Motor neuron (in vitro differentiated cells): ENCODE measurements at places on chromosomes 2 and 18. TPM values are rescaled to one million over a fixed set of nuclear protein-coding genes. Genes with fewer than 3 reads are reported as not detected.
A peak's percentile ranks its signal among the peaks of the same experiment; 100 is the strongest.

DNA sequence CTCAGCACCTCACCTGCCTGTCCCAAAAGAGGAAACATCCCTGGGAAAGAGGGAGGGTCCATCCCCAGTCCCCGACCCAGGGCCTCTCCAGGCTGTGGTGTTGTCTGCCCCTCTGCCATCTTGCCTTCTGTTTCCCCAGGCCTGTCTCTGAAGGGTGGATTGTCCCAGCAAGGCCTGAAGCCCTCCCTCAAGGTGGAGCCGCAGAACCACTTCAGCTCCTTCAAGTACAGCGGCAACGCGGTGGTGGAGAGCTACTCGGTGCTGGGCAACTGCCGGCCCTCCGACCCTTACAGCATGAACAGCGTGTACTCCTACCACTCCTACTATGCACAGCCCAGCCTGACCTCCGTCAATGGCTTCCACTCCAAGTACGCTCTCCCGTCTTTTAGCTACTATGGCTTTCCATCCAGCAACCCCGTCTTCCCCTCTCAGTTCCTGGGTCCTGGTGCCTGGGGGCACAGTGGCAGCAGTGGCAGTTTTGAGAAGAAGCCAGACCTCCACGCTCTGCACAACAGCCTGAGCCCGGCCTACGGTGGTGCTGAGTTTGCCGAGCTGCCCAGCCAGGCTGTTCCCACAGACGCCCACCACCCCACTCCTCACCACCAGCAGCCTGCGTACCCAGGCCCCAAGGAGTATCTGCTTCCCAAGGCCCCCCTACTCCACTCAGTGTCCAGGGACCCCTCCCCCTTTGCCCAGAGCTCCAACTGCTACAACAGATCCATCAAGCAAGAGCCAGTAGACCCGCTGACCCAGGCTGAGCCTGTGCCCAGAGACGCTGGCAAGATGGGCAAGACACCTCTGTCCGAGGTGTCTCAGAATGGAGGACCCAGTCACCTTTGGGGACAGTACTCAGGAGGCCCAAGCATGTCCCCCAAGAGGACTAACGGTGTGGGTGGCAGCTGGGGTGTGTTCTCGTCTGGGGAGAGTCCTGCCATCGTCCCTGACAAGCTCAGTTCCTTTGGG lies 47.2 kb downstream of the BOLA3 start:
- ATAC-seq: no peak

DNA sequence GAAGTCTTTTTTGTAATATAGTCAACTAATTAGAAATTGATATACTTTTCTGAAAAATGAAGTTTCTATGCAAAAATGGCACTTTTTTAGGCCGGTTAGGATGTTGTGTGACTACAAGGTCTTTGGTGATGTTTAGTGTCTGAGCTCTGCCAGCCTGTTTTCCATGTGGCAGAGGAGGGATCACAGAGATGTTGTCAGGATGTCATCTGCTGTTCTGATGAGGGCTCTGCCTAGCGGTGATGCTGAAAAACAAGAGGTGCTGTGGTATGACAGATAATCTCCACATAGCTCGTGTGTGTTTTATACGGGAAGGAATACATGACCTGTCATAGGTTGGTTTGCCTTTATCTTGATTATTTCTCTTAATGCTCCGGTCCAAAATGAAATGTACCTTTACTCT lies 12.0 kb upstream of the IAH1 start:
- no peak for ATAC-seq

DNA sequence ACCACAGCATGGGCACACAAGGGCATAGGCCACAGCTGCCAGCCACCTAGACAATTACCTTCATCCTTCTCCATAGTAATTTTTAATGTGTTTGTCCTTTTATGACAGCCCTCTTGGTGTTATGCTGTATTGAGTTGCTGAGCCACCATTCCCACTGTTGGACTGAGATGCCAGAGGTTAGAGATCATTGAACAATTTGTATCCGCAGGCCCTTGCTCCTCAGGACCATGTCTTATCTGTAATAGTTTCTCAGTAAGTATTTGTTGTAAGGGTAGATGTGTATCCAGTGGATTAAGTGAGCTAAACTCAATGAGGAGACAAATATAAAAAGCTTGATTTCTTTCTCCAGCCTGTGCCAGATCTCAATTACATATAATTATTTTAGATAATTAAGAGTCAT lies 832.8 kb upstream of the ID2 start:
- ATAC-seq: no peak

DNA sequence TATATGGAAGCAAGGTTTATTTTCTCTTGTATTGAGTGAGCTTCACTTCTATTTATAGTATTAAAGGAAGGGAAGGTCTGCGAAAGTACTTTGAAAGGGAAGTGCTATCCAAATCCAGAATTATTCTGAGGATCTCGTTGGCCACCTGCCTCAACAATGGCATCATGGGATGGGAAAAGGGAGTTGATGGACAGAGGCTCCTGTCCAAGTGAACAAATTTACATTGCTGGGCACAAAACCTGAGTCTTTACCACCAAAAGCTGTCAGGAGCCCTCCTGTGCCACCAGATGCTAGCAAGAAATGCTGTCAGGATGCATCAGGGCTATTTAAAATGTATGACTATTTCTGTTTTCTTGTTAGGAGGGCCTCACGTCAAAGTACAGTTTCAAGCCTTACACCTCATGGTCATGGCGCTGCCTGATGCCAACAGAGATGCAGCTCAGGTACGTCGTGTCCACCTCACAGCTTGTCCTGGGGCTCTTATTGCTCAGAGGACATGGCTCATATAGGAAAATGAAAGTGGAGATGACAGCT lies 157.3 kb downstream of the ARHGAP28 start:
- ATAC-seq: no peak

DNA sequence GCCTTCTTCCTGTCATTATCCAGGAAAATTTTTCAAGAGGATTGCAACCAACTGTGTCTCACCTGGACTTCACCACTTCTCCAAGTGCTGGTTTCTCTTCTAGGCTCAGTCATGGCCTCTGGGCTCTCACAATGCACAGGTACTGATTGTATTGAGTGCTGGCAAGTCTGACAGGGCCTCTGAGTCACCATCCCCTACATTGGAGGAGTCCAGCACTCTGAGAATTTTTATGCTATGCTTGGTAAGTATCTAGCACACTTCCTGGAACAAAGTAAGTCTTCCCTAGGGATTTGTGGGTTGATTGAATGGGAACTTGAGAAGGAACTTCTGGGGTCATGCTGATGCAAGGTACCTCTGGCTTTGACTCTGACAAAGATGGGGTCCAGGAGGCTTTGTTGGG lies 147.2 kb upstream of the CELF4 start:
- no peak for ATAC-seq

MPV17 gene
- 72.1 and 80.3 TPM in 2 replicates for total RNA-seq

GRCh38 chr18:32802591-32803451 lies 30.0 kb upstream of the KLHL14 start:
- peak; percentile 14 for ATAC-seq

- ATAC-seq: no peak
These were observed 15.9 kb upstream of the CD28 start for GRCh38 chr2:203690441-203691047.

ASTL gene
- total RNA-seq: not detected in 2 replicates

DNA sequence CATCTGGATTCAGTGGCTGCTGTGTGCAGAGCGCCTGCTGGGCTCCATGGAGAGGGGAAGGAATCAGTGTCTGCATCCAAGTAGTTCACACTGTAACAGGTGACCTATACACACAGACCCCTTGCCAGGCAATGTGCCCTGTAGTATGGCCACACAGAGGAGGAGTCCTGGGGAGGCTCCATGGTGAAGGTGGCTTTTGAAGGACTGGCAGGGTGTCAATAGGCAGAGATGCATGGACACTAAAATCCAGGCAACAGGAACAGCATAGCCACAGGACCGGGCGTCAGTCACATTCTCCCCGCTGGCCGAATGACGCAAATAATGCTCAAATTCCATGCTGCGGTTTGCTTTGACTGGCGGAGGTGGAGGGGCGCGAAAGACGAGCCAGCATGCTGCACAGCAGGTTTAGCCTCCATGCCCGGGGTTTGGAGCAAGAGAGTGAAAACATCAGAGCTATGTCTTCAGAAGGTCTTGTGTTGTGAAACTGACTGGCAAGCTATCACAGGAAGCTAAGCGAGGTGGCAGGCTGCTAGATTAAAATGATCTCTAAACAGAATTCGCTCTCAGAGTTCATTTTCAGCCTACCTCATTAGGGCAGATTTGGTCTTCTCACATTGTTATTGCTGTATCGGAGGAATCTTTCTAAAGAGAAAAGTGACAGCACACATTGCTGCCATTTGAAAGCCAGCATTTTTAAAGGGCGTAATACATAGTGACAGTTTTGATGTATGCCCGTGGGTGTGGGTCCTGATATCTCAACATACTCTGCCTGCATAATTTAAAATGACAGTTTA lies 1.2 kb upstream of the CHMP1B start:
- peak; percentile 18 for ATAC-seq

UGT1A8 gene
- total RNA-seq: not detected in 2 replicates

ZNF396 gene
- 1.8 and 1.9 TPM in 2 replicates for total RNA-seq

- ATAC-seq: no peak
These were observed 26.0 kb upstream of the IGFBP2 start for GRCh38 chr2:216607277-216607560.

BIRC6 gene
- 78.5 and 87.5 TPM in 2 replicates for total RNA-seq

- no peak for ATAC-seq
These were observed 303.8 kb downstream of the TDRD15 start for GRCh38 chr2:21427606-21428005.

ALPP gene
- total RNA-seq: 1.4 TPM in 1 of 2 replicates, not detected in the other

GRCh38 chr2:109342256-109342850 lies 213.3 kb downstream of the SH3RF3 start:
- ATAC-seq: peak; percentile 76

NEU2 gene
- total RNA-seq: not detected in 2 replicates

DNA sequence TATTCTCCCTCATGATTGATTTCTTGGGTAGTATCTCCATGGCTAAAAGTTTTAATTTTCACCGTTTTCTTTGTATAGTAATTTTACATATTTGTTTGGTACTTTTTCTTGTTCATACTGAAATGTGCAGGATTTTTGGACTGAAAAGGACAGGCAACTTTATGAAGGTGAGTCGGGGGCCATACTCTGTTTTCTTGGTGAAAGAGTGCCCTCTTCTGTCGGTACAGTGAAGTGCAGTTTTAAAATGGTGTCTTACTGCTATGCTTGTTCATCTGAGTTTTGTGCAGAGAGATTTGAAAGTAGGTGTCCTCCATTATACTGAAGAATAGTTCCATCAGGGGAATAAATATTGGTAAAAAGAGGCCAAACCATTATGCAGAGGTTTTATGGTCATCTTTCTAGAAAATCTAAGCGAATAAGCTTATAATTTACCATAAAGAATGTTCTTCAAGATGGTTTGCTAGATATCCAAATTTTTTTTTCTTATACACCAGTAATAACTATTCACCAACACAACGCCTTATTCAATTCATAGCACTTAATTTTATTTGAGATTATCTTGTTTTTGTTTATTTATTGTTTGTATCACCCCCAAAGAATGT lies 8.7 kb upstream of the SERPINB13 start:
- ATAC-seq: no peak

DNA sequence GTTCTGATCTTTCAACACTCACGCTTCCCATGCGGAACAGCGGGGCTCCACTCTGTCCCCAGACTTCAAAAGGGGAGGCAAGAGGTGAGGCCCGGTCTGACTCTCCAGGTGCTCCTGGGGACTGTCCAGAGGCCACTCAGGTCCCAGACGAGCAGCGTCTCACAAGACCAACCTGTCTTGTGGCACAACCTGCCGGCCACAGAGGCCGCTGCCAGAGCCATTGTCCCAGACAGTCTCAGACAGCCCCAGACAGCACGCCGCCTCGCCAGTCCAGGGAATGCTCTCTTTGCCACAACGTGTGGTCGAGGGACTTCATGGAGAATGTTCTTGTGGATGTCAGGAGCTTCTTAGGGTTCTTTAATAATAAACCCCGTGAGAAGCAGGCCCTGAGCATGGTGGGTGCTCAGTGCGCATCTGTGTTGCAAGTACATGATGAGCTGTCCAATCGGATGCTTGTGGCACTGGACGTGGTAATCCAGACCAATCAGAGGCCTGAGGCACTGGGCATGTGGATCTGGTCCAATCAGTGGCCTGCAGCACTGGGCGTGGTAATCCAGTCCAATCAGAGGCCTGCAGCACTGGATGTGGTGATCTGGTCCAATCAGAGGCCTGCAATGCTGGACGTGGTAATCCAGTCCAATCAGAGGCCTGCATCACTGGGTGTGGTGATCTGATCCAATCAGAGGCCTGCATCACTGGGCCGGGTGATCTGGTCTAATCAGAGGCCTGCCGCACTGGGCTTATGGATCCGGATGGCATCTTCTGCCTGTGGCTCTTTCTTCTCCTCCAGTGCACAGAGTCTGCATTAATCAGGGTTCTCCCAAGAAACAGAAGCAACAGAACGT lies 76.4 kb downstream of the TMEM18 start:
- ATAC-seq: no peak

CCDC74B gene
- 3.2 and 3.5 TPM in 2 replicates for total RNA-seq

GRCh38 chr2:177767768-177768167 lies 304.8 kb downstream of the PDE11A start:
- no peak for ATAC-seq

DNA sequence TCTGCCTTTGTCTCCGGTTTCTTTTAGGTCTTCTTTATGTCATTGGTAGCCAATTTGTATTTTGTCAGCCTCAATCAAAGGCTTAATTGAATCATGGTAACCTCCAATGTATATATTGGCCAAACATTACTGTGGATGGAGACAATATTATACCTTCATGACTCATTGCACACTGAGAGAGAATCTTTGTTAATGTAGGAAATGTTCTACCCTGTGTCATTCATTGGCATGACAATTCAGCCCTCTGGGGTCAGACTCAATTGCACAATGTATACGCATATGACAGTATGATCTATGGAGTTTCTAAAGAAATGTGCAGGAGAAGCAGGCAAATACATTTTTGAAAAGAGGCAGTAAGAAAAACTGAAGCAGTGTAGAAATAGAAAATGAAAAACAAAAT lies 162.6 kb downstream of the PDE11A start:
- ATAC-seq: no peak

DNA sequence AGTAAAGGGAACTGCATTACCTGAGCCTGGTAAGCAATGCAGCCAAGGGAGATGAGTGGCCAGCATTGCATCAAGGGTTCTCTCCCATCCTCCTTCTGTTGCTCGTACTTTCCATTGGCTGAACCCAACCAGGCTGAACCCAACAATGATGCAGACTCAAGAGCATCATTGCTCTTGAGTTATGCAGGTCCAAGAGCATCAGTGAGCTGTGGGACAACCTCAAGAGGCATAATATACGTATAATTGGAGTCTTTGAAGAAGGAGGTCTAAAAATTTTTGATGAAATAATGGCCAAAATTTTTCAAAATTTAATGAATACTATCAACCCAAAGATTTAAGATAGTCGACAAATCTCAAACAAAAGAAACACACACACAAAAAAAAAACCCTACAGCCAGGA lies 213.0 kb downstream of the RNF152 start:
- no peak for ATAC-seq

NCKAP5 gene
- 1.3 and 2.2 TPM in 2 replicates for total RNA-seq

DNA sequence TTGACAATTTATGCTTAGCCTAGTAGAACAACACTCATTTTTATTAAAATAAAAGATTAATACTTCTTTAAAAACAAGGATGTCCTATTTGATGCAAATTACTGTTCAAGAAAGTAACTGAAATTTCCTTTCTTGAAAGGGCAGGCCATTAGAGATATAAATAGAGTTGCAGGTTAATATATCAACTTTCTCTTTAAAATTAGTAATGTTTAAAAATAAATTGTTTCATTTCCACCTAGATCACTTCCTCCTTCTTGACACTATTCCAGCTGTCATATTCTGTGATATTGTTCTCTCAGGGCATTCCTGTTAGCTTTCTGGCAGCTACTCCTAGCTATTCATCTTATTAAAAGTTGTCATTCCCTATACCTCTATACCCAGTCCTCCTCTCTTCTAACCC lies 357.9 kb upstream of the NRP2 start:
- ATAC-seq: no peak

GRCh38 chr2:143934626-143935481 lies 585.1 kb downstream of the ZEB2 start:
- no peak for ATAC-seq

GRCh38 chr2:50748671-50749070 lies 283.3 kb downstream of the NRXN1 start:
- ATAC-seq: no peak

ESPNL gene
- total RNA-seq: 0.31 and 1.3 TPM in 2 replicates
